Naive thymus-derived CD8-positive, alpha-beta T cell (primary cell): ENCODE measurements at places on chromosomes 12 and 14. TPM values are rescaled to one million over a fixed set of nuclear protein-coding genes. Genes with fewer than 3 reads are reported as not detected.
A peak's percentile ranks its signal among the peaks of the same experiment; 100 is the strongest.

DNA sequence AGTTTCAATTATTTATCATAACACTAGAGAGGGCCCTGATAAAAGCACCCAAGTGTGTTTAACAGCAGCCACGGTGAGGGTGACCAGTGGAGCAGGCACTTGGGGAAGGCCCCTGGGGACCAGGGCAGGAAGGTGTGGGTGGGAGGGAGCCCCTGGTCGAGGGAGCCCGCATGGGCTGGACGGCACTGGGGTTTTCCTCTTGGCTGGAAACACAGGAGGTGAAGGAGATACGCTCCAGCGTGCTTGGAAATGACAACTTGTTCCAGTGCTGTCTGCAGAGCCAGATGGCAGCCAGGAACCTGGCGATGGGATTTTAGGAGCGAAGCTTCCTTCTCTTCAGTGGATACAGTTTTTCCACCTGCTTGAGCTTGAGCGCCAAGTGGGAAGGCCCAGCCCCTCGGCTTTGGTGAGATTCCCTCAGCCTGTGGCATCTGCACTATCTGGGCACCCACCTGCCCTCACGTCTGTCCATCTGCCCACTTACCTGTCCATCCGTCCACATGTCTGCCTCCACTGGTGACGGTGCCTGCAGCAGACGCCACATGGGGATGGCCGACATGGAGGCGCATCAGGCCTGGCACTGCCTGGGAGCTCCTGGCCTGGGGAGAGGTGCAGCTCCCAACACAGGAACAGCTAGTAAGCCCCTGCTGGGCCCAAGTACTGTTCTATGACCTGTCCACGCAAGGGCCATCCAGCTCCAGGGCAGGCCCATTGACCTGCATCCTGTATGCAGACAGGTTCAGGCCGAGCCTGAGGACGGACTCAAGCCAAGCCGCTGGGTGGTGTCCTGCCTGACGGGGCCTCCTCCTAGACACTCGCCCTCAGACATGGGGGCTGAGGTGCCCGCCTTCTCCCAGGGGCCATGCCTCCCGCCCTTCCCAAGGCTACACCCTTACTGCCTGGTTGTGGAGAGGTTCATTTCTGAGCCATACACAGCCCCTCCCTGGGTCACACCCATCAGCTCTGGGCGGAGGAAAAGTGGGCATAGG lies 192.2 kb upstream of the C14orf180 start:
- no peaks in the 10 kb centered on the region for H3K36me3 ChIP-seq
- peaks cover 54% of the 10 kb centered on the region for H3K4me1 ChIP-seq
- H3K27ac ChIP-seq: peak overlapping the region; percentile 99
- no peak for DNase-seq
- no peaks in the 10 kb centered on the region for H3K27me3 ChIP-seq

DNA sequence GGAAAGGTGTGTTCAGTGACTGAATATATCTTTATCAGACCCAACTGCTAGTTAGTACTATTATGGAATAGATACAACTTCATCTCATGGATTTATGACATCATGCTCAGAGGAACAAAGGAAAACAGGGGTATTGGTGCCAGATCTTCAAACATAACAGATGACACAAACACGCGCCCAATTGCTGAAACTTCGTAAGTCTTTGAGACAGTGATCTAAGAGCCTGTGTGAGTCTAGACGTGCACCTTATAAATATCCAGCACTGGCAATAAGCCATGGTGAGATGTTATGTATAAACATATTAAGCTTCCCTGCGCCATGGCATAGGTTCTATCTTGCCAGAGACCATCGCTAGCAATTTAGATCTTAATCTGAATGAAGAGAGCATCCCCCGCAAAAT lies 42.2 kb upstream of the NR2C1 start:
- H3K4me1 ChIP-seq: no peaks in the 10 kb centered on the region
- no peak for DNase-seq
- no peak overlapping the region for H3K27ac ChIP-seq
- no peaks in the 10 kb centered on the region for H3K36me3 ChIP-seq

- H3K27me3 ChIP-seq: peaks cover 7% of the 10 kb centered on the region
- H3K4me1 ChIP-seq: no peaks in the 10 kb centered on the region
- no peak overlapping the region for H3K4me3 ChIP-seq
- no peaks in the 10 kb centered on the region for H3K36me3 ChIP-seq
- DNase-seq: no peak
Observed at GRCh38 chr12:100671396-100672074, 98.1 kb downstream of the GAS2L3 start.

DNA sequence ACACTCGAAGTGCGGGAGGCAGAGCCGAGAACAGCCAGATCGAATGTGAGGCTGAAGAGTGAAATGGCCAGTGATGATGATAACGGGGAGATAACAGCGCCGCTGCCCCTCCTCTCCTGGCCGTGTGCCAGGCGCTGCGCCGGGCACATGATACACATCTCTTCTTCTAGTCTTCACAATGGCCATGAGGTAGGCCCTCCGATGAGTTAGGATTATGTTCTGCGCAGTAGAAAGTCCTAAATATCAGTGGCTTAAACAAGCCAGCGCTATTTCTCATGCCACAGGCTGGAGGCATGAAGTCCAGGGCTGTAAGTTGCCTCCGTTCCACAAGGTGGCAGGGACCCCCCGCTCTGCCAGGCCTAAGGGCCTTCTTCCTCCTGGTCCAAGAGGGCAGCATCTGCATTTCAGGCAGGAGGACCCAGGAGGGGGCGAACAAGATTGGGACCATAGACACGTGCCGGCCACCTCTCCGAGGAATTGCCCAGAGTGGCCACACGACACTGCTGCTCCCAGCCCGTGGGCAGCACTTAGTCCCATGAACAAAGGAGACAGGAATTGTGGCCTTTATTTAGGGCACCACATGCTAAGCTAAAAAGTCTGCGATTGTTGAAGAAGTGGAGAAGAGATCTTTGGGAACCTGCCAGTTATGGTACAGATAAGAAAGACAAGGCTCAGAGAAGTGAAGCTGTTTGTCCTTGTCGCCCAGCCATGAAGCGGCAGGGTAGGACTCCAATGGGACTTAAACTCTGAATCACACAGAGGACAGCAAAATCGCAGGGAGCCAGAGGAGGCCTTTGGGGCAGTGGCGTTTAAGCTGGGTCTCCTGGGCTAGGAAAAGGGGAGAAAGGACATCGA lies 10.9 kb upstream of the HVCN1 start:
- no peak overlapping the region for H3K27ac ChIP-seq
- no peak overlapping the region for H3K4me3 ChIP-seq
- H3K27me3 ChIP-seq: no peaks in the 10 kb centered on the region
- H3K4me1 ChIP-seq: peaks cover 14% of the 10 kb centered on the region
- no peaks in the 10 kb centered on the region for H3K36me3 ChIP-seq

DNA sequence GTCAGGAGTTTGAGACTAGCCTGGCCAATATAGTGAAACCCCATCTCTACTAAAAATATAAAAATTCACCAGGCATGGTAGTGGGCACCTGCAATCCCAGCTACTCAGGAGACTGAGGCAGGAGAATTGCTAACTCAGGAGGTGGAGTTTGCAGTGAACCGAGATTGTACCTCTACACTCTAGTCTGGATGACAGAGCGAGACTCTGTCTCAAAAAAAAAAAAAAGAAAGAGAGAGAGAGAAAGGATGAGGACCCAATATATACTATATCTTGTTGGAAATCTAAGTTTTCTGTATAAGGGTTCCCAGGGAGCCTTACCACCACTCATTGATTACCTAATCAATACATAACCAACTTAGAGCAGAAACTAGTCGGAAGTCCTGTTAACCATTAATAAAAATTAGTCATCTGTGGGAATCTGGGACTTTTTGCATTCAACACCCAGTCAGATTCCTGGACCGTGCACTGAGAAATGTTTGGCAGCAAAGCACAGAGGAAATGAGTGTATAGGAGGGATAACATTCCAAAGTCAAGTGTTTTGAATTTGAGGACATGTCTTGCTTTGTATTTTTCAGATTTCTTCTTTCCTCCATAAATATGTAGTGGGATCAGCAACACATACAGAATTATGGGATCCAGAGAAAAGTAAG lies 44.8 kb upstream of the NR2C1 start:
- H3K27me3 ChIP-seq: no peaks in the 10 kb centered on the region
- H3K27ac ChIP-seq: no peak overlapping the region
- DNase-seq: no peak
- H3K4me3 ChIP-seq: no peak overlapping the region
- no peaks in the 10 kb centered on the region for H3K4me1 ChIP-seq
- no peaks in the 10 kb centered on the region for H3K36me3 ChIP-seq

- H3K27ac ChIP-seq: no peak overlapping the region
- H3K36me3 ChIP-seq: no peaks in the 10 kb centered on the region
- H3K4me1 ChIP-seq: peaks cover 4% of the 10 kb centered on the region
- no peaks in the 10 kb centered on the region for H3K27me3 ChIP-seq
- no peak overlapping the region for H3K4me3 ChIP-seq
- no peak for DNase-seq
Observed at GRCh38 chr12:4265280-4265679, 8.3 kb upstream of the CCND2 start.

DNA sequence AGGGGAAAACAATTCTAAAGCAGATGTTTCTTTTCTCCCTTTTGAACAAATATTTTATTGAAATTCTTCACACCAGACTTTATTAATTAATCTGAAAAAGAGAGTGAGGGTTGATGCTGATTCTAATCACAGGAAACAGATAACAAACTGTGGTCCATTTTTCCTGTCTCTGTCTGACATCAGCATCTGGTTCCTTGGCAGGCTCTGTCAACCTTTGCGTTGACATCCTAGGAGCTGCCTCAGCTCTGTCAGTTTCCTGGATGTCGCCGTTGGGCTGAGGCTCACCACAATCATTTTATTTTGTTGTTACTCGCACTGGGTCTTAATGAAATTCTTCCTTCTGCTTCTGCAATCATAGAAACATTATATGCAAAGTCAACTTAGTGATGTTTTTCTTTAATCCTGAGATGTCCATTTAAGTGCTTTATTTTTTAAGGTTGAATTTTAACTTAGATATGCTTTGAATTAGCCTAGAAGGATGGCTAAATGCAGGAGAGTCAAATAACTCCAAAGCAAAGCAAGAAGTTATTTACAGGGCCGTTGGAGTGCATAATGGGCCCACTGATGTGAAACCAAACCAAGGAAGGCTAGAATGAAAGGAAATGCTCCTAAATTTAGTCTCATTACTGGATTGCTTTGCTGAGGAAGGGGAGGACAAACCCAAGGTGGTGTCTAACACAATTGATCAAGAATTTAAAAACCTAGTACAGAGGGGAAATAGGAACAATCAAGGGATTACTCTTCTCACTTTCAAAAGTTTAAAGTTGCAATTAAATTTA lies 542.4 kb downstream of the FLRT2 start:
- DNase-seq: no peak
- no peaks in the 10 kb centered on the region for H3K27me3 ChIP-seq
- no peak overlapping the region for H3K4me3 ChIP-seq

DNA sequence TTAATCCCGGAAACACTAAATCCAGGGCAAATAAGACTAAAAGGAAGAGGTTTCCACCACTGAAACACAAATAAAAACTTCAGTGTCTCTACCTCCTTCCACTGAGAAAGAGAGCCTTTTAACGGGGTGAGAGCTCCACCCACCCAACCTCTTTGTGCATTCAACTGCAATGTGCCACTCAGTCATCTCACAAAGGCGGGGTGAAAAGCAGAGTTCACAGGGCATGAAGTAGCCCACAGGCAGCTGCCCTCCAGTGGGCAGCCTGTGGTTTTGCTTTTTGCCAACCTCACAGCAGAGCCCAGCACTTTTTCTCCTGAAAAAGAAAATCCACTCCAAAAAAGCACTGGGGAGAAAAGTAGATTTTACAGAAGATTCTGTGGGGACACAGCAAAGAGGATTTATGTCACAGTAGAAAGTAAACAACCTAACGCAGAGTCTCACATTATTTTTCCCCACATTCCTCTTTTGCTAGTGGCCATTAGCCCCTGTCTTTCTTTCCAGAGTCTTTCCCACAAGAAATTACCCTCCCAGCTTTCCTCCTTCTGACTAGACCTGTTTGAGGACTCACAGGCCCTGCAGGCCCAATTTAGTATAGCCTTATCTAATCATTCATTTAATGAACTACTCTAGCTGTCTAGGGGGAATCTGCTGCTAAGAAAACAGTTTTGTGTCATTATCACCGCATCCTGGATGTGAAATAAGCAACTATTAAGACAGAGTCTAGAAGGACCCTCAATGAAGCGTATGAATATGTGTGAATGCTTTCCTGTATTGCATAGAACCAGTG lies 753.8 kb upstream of the FOXG1 start:
- peaks cover 8% of the 10 kb centered on the region for H3K36me3 ChIP-seq
- H3K27me3 ChIP-seq: no peaks in the 10 kb centered on the region
- H3K4me3 ChIP-seq: no peak overlapping the region
- no peak overlapping the region for H3K27ac ChIP-seq
- DNase-seq: no peak

DNA sequence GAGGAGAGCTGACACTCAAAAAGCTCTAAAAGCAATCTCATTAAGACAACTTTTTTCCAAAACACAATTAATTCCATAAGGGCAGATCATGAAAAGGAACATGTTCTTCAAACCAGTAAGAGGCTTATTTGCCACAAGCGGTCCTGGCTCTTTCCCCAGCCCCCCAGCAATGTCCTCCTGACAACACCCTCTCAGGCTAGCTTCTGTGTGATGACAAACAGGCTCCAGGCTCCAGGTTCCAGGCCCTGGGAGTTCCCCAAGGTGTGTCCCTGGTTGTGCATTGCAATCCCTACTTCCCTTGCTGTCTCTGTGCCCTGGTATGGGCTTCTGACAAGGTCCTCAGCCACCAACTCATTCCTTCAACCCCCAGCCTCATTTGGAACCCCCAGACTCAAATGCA lies 8.9 kb downstream of the HVCN1 start:
- no peak overlapping the region for H3K4me3 ChIP-seq
- peak overlapping the region; percentile 6 for H3K27ac ChIP-seq
- peaks cover 46% of the 10 kb centered on the region for H3K4me1 ChIP-seq
- peaks cover 6% of the 10 kb centered on the region for H3K36me3 ChIP-seq

GRCh38 chr14:60278350-60278749 lies 29.3 kb downstream of the PPM1A start:
- H3K4me1 ChIP-seq: peaks cover 58% of the 10 kb centered on the region
- no peak overlapping the region for H3K4me3 ChIP-seq
- H3K27me3 ChIP-seq: no peaks in the 10 kb centered on the region
- DNase-seq: no peak
- peaks cover 10% of the 10 kb centered on the region for H3K36me3 ChIP-seq

- no peak overlapping the region for H3K27ac ChIP-seq
- no peaks in the 10 kb centered on the region for H3K36me3 ChIP-seq
- peaks cover 9% of the 10 kb centered on the region for H3K4me1 ChIP-seq
- H3K27me3 ChIP-seq: peaks cover 4% of the 10 kb centered on the region
- peak; percentile 40 for DNase-seq
Observed at GRCh38 chr14:51093371-51094281, 1.3 kb downstream of the TRIM9 start.

GRCh38 chr12:105721891-105722290 lies 391.4 kb downstream of the C12orf75 start:
- no peak for DNase-seq
- no peak overlapping the region for H3K27ac ChIP-seq
- H3K4me3 ChIP-seq: no peak overlapping the region
- H3K4me1 ChIP-seq: no peaks in the 10 kb centered on the region
- H3K27me3 ChIP-seq: peaks cover 9% of the 10 kb centered on the region

GRCh38 chr14:75350505-75351060 lies 72.0 kb downstream of the FOS start:
- no peak overlapping the region for H3K4me3 ChIP-seq
- no peaks in the 10 kb centered on the region for H3K4me1 ChIP-seq
- DNase-seq: no peak
- H3K36me3 ChIP-seq: peaks cover 5% of the 10 kb centered on the region
- no peak overlapping the region for H3K27ac ChIP-seq

Gene TC2N
- 298 TPM for total RNA-seq

Gene LTBP2
- total RNA-seq: 0.60 TPM

Gene FBXO21
- 50.2 TPM for total RNA-seq

Gene TAS2R43
- total RNA-seq: 1.4 TPM

Gene LPAR5
- total RNA-seq: 18.9 TPM

Gene PAPOLA
- total RNA-seq: 289 TPM

Gene KRT7
- total RNA-seq: not detected

Gene KRT79
- total RNA-seq: not detected
